Type B pancreatic cell (in vitro differentiated cells): ENCODE measurements at places on chromosomes 7 and 10.
A peak's percentile ranks its signal among the peaks of the same experiment; 100 is the strongest.

GRCh38 chr7:953547-954327 is 743 bp downstream of the ADAP1 start:
- no peak for DNase-seq

DNA sequence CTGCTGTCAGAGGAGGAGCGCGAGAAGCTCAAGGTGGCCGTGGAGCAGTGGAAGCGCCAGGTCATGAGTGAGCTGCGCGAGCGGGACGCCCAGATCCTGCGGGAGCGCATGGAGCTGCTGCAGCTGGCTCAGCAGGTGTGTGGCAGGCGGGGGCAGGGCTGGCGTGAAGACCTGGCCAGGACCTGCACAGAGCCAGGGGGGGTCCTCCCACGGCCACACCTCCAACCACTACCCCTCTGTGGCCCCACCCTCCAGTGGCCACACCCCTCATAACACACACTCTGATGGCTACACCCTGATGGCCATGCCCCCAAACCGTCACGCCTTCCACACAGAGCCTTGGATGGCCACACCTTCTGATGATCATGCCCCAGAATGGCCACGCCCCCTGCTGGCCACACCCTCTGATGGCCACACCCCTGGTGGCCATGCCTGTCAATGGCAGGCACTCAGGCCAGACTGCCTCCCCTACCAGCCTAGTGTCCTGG is 23.4 kb upstream of the DPYSL4 start:
- no peak for DNase-seq

DNA sequence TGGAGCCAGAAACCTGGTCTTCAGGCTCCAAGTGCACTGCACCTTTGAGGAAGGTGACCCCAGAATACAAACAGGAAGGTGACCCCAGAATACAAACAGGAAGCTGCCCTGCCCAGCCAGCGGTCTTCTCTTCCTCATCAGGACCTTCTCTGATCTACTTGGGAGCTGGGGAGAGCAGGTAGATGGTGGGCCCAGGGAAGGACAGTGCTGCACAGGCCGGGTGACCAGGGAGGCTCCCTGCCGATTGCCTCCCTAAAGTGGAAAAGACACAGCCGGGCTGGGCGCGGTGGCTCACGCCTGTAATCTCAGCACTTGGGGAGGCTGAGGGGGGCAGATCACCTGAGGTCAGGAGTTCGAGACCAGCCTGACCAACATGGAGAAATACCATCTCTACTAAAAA is 151.8 kb upstream of the CHST15 start:
- DNase-seq: no peak

- peak; percentile 58 for DNase-seq
Observed at GRCh38 chr10:71078454-71079145, 133.8 kb upstream of the UNC5B start.

- DNase-seq: no peak
Observed at GRCh38 chr10:15859509-15859905, 800 bp downstream of the MINDY3 start.

GRCh38 chr7:80748363-80749042 is 110.1 kb downstream of the CD36 start:
- no peak for DNase-seq

GRCh38 chr10:51183783-51184182 is 109.5 kb downstream of the PRKG1 start:
- DNase-seq: no peak

GRCh38 chr10:16606421-16606820 is 84.7 kb upstream of the C1QL3 start:
- DNase-seq: no peak

DNA sequence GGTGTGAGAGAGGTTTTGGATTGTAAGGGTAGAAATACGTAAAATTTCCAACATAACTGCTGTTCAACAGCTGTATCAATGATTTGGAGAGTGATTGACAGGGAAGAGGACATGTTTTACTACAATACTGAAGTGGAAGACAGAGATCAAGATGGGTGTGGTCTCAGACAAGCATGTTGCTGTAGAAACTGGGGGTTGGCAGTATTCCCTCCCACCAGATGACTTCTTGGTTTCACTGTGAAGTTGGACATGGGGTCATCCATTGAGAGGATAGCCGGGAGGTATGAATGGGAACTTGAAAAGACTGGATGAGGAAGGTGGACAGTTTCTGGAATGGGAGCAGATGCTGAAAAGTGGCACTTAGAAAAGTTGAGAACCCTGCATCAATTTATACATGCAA is 95.3 kb upstream of the HDAC9 start:
- DNase-seq: no peak

DNA sequence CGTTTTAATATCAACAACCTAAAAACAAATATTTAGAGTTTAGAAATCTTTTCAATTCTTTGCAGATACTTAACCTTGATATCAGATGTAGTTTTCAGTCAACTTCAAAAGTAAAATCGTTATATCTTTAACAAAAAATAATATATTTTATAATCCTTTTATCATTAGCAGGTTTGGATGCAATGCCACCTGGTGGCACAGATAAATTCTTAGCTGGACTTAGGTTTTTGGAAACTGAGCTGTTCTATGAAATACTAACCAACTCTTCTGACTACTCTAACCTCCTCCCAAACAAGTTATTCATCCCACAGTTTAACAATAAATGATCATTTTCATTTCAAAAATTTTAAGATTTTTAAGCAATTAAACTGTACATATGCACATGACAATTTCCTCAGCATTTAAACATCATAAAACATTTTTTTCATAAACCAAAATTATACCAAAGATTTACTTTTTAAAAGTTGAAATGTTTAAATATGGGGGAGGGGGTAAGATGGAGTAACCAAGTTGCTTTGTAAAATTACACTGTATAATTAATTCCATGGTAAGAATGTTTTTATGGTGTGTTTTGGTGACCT is 56.9 kb downstream of the HIBADH start:
- DNase-seq: no peak

- no peak for DNase-seq
Observed at GRCh38 chr10:91214911-91215310, 5.6 kb upstream of the PCGF5 start.

GRCh38 chr7:105521027-105521716 is 899 bp downstream of the PUS7 start:
- DNase-seq: peak; percentile 72

GRCh38 chr7:102897856-102898531 is 14.8 kb upstream of the LRRC17 start:
- no peak for DNase-seq

- peak; percentile 20 for DNase-seq
Observed at GRCh38 chr10:128781637-128782036, 655.4 kb upstream of the MKI67 start.

DNA sequence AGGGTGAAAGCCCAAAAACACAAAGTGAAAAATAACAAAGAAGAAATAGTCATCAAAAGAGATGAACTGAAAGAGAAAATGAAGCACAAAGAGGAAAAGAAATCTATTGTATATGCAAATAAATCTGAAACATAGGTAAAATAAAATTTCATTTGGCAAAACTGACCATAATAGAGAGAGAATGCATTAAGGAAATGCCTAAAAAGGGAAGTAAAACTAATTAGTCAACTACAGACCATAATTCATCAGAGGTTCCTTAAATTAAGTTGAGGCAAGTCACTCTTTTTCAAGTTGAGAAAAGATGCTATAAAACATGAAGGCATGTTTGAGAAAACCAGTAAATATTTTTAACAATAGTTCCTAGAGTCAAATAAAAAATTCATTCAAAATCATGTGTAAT is 233.3 kb downstream of the LRRN3 start:
- DNase-seq: no peak

DNA sequence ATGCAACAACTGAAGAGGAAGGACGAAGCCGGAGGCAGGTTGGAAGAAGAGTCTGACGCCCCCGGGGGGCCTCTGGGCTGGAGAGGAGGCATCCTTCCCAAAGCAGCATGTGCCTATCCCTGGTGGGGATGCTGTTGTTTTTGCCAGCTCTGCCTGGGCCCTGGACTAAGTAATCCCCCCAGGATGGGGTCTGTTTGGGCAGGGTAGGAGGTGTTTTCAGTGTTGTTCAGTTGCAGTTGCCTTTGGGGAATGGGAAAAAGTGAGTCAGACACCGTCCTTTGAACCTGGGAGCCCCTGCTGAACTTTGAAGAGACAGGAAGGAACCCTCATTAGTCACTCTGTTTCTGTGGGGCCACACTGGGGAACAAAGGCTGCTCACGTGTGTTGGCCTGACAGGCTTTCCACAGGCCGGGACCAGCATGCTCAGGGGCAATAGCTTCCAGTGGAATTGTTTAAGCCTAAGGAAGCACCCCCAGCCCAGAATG is 35.2 kb upstream of the GDF10 start:
- DNase-seq: no peak

DNA sequence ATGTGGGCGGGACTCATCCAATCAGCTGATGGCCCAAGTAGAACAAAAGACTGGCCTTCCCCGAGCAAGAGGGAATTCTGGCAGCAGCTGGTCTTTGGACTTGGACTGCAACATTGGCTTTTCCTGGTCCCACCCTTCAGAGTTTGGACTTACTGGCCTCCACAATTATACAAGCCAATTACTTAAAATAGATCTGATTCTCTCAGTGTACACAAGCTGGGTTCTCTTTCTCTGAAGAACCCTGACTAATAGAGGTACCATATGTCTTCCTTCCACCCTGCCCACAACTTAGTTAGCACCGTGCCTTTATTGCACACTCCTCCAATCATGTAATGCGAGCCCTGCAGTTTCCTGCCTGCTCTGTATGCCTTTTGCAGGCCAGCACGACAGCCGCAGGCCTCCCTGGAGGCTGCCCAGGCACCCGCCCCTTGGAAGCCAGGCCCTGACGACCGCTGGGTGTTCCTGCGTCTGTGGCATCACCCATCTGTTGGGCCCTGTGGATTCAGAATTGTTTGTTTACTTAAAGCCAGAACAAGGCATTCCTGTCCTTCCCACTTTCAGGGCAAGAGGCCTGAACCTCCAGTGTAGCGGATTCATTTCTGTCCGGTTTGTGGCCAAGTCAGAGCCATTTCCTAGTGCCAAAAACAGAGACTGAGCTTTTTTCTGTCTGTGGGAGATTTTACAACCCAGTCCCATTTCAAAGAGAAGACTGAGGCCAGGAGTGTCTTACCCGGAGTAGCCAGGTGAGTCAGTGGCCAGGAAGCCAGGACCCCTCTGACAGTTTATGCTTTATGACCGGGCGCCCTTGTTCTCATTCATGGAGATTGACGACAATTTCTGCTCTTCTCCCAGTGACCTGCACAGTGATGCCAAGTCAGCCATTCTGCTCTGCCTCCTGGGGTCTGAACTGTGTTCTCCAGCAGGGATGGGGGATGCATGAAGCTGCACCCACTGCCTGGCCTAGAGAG is 968 bp upstream of the INMT start:
- no peak for DNase-seq

DNA sequence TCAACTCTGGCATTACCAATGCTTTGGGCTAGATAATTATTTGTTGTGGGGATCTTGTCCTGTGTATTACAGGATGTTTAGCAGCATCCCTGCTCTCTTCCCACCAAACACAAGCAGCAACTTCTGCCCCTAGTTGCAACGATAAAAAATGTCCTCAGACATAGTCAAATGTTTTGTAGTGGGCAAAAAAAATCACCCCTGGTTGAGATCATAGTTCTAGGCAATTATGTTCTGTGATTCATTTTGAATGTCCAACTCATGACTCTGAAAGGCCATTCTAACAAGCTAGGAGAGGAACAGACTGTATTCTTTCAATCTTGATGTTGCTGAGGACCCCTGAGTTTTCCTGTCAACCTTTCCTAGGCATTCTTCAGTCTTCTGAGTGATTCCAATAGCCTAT is 79.5 kb downstream of the RTKN2 start:
- no peak for DNase-seq

DNA sequence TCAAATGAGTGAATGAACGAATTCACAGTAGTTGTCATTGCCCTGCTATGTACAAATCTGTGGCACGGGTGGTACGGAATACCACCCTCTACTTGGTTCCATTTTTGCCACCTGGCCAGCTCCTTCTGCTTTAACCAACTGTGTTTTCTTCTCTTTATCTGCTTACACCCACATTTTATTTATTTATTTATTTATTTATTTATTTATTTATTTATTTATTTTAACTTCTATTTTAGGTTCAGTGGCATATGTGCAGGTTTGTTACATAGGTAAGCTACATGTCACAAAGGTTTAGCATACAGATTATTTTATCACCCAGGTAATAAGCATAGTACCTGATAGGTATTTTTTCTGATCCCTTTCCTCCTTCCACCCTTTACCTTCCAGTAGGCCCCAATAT is 42.2 kb upstream of the CAPZA2 start:
- DNase-seq: no peak

GRCh38 chr7:81693080-81693479 is 76.8 kb downstream of the HGF start:
- no peak for DNase-seq

DNA sequence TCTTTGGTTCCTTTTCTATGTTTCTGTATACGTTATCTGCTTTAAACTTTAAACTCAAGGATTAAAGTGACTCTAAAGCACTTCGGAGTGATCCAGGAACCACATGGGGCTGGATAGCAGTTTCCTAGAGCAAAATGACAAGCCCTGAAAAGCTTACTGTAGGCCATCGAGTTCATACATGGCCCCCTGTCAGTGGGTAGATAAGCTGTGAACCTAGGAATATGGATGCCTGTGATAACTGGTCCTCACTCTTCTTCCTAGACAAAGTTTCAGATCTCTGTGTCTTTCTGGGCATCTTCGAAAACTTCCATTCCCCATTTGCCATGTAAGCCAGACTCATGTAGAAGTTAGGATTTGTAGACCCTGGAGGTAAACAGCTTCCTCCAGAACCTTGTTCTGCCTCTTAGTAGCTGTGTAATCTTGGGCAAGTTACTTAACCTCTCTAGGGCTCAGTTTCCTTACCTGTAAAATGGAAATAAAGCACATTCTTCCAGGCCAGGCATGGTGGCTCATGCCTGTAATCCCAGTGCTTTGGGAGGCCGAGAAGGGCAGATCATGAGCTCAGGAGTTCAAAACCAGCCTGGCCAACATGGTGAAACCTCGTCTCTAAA is 49.3 kb upstream of the KMT2E start:
- DNase-seq: no peak
